ENCODE measurements at places on chromosomes 1 and 21.

GRCh38 chr1:218390618-218391017, 45.5 kb downstream of the TGFB2 start:
- DNase-seq = no peak

DNA sequence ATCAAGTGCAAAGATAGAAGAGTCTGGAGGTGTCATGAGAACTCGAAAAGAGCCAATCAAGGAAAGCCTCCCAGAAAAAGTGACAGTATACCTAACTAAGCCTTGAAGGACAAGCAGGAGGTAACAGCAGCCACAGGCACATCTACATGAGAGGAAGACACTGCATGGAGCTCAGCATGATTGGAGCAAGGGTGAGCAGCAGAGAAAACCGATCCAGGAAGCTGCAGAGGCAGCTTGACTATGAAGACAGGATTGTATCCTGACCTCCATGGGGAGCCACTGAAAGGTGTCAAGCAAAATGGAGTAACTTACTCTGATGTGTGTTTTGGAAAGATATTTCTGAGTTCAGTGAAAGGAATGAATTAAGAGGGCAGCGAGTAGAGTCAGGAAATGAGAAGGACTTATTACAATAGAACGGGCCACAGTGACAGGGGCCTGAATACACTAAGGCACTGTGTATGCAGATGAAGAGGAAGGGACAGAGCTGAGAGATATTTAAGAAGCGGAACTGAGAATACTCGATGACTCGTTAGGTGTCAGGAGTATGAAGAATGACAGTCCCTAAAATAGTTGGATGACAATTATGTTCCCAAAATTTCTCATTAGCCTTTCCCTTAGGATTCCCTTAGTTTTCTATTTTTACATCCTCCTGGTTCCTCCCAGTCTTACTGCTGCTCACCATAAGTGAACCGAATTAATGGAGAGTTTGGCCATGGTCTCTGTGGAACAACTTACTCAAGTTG, 139.3 kb upstream of the NFIA start:
- DNase-seq = no peak

- DNase-seq = no peak
Observed at GRCh38 chr1:228530951-228531731, 44.0 kb downstream of the RNF187 start.

DNA sequence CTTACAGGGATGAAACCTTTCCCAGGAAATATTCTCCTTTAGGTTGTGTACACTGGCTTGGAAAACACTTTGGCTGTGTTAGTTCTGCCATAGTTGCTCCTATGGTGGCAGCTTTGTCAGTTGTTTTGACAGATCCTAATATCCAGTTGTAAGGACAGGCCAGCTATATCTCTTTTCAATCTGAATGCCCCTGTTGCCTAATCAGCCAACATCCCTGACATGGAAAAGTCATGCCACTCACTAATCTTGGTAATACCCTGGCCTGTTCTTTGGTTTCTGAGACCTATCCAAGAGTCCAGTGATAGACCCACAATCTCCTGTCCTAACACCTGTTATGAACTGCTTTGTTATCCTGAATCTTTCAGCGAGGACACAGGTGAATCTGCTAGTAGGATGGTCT, 148.8 kb downstream of the MRPL39 start:
- no peak for DNase-seq

GRCh38 chr1:221794079-221794670, 52.3 kb upstream of the DUSP10 start:
- peak; percentile 62 for DNase-seq

DNA sequence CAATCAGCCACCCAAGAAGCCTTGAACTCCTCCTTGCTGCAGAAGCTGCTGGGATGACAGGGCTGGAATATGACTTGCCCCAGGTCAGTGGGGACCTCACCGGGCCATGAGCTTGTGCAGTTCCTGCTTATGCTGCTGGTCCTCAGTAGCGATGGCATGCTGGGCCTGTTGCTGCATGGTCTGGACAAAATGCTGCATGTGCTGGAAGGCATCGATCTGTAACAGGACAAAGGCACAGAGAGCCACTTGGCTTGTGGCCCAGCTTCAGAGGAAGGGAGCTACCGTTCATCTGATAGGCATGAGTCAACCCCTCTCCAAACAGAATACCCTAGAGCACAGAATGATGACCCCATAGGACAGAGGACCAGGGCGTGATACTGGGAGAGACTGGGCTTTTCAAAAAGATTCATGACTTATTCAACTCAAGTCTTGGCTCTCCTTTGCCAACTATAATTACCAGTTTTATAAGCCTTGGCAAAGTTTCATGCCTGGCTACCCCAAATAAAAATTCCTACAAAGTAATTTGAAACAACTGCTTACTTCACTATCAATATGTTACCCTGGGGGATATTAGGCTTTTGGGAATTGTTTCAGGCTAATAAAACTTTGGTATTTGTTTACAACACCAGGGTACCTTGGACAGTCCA, 34.7 kb upstream of the EXOSC10 start:
- DNase-seq = no peak

DNA sequence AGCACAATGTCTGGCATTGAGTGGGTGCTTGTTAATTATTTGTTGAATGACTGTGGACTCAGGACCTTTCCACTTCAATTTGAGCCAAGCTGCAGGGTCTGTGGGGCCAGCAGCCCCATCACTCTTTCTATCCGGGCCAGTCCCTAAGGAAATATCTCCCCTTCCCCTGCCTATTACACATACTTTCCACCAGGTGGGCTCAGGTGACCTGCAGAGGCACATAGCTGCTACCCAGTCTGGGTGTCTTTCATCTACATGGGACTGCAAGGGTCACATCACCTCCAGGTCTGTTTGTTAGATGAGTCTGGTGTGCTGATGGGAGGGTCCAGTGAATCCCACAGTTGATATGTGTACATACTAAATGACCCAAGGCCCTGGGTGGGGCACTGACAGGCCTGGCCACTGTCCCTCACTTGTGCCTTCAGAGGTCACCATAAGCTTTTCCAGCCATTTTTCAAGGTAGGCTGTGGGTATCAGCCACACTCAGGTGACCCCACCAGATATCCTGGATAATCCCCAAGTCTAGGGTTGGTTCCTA, 59.5 kb upstream of the KDM4A start:
- no peak for DNase-seq

DNA sequence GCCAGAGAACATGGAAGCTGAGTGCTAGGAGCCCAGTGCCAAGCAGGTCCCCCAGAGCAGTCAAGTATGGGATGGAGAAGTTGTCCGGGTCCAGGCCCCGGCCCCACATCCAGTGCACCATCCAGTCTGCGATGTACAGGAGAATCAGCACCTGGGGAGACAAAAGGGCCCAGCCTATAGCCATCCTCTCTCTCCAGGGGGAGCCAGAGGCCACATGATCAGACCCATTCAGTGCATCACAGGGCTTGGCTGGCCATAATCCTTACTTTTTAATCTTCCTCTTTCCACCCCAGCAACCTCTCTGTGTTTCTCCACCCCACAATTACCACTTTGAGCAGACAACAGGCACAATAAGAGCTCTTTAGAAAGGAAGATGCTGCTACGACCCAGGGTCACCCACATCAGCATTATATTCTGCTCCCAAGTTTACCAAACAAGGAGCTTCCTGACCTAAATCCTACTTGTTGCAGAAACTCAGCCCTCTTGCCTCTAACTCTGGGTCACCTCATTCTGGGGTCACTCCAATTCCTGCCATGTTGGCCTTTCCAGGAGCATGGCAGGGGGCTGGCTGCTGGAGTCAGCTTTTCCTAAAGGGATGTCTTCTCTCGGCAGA, 16.4 kb upstream of the RAB29 start:
- DNase-seq = peak; percentile 59

DNA sequence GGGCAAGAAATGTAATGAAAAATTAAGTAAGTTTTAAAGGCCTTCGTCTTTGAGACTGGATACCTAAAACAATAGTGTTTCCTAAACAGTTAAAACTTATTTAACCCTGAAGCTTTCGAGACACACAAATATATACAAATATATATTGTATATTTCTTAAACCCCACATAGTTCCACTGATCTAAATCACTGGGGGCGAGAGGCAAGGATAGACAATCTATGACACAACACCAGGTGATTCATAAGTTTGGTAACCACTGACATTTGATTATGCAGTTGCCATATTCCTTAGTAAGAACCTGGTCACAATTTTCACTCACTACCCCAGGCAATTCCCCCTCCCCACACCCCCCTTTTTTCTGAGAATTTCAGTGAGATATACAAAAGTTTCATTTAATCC, 55.3 kb upstream of the BOLA1 start:
- DNase-seq = no peak

GRCh38 chr1:11107599-11107998, 7.9 kb upstream of the EXOSC10 start:
- no peak for DNase-seq

GRCh38 chr1:162230096-162230495, 146.6 kb downstream of the SPATA46 start:
- no peak for DNase-seq

DNA sequence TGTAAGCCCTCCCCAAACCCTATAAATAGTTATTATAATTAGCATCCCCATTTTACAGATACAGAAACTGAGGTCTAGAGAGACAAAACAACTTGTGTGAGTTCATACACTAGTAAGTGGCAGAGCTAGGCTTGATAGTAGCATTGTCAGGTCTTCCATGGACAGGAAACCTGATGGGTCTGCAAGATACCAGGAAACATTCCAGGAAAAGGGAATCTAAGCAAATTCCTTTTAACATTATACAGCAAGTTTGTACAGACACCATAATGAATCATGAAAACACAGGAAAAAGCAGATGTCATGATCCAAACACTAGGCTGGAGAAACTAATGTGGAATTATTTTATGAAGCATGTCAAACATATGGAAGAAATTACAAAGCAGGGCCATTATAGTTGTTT, 89.1 kb upstream of the KCNK2 start:
- no peak for DNase-seq

DNA sequence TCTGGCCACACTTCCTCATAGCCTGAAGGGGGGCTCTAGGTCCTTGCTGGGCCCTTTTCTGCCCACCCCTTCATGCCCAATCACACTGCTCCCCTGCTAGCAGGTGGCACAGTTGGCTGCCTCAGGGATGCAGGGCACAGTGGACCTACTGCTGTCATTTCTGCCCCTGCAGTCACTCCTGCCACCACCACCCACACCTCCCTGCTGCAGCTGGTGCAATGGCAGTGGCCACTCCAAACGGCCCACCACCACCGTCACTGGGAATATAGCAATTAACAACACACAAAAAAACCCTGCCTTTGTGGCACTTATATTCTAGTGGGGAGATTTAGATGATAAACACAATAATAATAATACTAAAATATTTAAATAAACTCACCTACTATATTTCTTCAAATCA, 162.4 kb upstream of the DUSP10 start:
- no peak for DNase-seq

DNA sequence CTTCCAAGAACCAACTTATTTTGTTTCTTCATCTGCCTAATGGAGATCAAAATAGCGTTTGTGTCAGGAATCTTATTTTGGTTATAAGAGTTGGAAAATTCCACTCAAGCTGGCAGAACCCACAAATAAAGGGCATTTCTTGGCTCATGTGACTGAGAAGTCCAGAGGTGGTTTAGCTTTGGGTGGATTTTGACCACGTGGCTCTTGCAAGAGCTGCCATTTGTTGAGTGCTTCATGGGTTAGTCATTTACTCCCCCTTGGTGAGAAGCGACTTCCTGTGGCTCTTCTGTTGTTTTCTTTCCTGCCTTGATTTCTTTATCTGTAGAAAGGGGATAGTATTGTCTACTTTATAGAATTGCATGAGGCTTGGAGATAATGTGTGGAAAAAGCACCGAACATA, 9.5 kb upstream of the RNF186 start:
- no peak for DNase-seq

- no peak for DNase-seq
Observed at GRCh38 chr1:2559509-2560298, 3.5 kb downstream of the TNFRSF14 start.

GRCh38 chr1:234490793-234491479, 12.0 kb upstream of the TARBP1 start:
- DNase-seq = no peak

DNA sequence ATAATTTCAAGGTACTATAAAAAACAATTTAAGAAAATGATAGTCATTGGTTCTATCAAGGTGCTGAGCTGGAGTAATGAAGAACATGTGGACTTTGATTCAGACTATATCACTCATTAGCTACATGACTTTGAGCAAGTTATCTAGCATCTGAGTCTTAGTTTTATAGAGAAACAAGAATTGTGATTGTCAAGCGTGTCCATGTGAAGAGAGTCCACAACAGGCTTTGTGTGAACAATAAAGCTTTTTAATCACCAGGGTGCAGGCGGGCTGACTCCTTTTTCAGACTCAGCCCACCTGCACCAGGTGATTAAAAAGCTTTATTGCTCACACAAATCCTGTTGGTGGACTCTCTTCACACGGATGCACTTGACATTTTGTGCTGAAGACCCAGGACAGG, 26.6 kb upstream of the DMRTB1 start:
- DNase-seq = no peak

DNA sequence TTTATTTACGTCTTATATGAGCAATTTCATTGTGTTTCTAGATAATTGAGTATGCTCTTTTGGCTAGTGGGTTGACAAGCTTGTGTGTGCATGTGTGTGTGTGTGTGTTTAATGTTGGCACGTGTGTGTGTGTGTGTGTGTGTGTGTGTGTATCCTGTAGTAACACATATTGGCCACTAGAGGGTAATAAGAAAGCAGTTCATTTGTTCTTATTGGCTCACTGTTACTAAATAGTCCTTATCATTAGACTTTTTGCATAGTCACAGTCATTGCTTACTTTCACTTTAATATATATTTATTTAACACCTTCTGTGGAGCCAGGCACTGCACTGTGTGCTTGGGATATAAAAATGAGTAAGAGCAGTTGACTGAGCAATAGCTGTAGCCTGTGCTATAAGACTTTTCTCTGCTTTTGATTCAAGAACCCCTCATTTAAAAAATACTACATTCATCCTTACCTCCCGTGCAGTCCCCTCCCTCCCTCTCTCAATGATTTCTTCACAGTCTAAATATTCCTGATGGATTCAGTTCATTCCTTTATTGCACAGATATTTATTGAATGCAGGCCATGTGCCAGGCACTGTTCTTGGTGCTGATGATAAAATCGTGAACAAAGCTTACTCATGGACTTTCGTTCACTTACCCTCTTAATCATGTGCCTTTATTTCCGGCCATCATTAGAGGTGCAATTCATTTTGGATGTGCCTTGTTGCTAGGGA, 96.7 kb downstream of the DYRK1A start:
- peak; percentile 44 for DNase-seq

DNA sequence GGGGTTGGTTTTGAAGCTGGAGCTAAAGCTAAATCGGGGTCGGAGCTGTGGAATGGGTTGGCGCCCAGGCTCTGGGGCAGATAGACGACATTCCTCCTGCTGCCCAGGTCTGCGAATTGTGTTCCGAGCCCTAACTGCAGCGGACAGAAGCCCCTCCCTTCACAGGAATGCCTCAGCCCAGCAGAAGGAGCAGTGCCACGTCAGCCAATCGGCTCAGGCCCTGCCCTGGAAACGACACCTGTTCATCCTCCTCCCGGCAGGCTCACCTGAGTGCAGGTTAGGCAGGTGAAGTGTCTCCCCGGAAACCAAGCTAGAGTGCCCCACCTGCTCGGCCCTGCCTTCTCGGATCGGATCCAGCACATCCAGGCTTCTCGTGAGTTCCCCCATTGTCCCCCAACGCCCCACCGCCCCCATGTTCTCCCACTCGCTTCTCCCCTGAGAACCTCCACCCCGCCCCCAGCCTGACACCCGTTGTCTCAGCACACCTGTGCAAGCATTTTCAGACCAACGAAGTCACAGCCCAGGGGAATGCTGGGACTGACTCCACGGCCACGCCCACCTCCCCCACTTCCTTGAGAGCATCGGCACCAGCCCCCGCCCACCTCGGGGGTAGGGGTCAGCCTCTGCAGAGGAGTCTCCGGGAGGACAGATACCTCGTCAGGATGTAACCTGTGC, 775 bp downstream of the TMEM125 start:
- DNase-seq = no peak

GRCh38 chr1:59767119-59767518, 47.6 kb upstream of the HOOK1 start:
- no peak for DNase-seq

All from memory B cell (primary cell).